Stimulated activated naive CD8-positive, alpha-beta T cell treated with anti-CD3 and anti-CD28 coated beads, Interleukin-15, Interleukin-2, amounts not matched to agents 100 U/mL and 50 U/mL, for 24 hours (primary cell): ENCODE measurements at places on chromosomes 4 and X.

DNA sequence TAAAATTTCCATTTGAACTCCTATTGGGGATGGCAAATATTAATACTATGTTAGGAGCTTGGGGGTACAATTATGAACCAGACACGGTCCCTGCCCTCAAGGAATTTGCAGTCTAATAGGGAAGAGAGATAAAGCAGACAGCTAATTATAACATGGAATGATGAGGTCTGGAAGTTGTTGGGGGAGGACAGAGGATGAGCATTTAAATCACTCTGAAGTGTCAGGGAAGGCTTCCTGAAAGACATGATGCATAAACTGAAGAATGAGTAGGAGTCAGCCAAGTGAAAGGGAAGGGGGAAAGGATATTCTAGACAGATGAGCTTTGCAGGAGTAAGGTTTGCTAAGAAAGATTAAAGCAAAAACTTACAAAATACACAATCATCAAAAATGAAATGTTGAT, 15.9 kb downstream of the PLAC1 start:
- DNase-seq = no peak

- no peak for DNase-seq
Measured at GRCh38 chrX:48983081-48983480, 11.4 kb upstream of the KCND1 start.

DNA sequence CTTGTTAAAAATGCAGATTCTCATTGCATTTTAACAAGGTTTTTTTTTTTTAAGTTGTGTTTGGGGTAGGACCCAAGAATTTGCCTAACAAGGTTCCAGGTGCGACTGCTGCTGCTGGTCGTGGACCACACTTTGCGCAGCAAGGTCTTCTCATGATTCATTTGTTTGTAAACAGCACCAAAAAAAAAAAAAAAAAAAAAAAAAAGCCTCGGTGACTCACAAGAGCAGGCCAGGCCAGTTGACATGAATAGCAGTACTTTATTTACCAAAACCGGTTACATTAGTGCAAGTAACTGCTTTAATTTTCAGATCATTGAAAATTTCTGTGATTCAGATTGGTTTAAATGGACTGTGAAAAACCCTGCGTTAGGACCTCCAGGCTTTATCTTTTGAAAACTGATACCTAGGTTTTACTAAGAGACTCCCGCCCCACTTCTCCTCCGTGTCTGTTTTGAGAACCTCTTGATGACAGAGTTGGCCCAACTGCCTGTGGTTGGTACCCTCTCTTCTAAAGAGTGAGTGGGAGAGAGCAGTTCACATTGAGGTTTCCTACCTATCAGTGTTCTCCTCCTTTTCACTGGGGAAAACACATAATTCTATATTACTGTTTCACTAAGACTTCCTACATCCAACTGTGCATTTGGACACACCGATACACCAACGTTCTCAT, 86.2 kb downstream of the PHEX start:
- DNase-seq = no peak

DNA sequence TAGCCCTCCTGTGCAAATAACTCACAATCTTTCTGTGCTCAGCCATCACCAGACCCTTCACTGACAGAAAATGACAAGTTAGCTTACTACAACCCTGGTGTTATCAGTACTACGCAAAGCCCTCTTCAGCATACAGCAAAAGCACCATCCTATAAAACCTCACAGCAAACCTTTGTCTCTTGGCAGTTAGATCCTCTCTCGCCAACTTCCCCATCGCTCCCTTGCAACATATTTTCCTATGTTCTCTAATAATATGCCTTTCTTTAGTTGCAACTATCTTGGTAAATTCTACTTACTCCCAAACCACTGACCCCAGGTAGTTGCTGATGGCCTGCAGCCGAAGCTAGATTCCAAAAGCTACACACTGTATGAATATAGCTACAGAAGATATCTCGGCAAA, 856.9 kb upstream of the FRG1 start:
- DNase-seq = no peak

GRCh38 chr4:3494462-3494871, 31.4 kb downstream of the DOK7 start:
- no peak for DNase-seq

DNA sequence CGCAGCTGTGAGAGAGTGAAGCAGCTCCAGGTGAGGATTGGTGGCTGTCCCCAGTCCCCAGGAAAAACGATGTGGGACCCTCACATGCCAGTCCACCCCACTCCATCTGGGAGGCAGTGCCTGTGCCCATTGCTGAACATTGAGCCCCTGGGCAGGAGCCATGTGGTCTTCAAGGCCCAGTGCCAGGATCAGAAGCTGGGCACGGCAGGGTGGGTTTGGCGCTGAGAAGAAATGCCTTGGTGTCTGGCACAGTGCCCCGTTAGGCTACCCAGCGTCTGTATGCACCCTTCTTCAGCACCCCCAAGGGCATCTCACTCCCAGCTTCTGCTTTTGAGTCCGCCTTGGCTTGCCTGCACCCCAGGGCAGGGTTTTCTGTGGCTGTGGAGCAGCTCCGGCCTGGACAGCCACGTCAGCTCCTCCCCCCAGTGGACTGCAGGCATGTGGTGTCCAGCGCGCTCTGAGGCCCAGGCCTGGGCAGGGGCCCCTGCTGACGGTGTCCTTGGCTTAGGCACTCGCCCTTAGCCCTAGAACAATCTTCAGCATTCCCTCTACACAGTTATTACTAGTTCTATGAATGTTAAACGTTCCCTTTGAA, 28.6 kb downstream of the RGS12 start:
- no peak for DNase-seq

- no peak for DNase-seq
Measured at GRCh38 chr4:155545456-155545855, 121.2 kb upstream of the GUCY1A1 start.

DNA sequence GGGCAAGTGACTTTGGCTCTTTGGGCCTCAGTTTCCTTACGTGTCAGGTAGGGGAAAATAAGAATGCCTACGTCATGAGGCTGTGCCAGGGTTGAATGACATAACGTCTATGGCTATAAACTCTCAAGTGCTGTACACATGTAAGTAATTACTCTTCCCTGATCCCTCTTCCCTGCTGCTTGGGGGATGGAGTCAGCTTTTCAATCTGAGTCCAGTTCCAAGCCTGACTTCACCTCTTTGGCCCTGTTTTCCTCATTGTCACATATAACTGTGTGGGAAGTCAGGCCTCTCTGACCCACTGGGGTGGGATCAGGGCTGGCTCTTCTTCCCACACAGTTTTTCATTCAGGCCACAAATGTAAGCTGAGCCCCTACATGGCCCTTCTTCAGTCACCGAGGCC, 11.4 kb upstream of the CITED1 start:
- no peak for DNase-seq
